SK-N-MC (cell line): ENCODE measurements at places on chromosomes 7 and 10.

DNA sequence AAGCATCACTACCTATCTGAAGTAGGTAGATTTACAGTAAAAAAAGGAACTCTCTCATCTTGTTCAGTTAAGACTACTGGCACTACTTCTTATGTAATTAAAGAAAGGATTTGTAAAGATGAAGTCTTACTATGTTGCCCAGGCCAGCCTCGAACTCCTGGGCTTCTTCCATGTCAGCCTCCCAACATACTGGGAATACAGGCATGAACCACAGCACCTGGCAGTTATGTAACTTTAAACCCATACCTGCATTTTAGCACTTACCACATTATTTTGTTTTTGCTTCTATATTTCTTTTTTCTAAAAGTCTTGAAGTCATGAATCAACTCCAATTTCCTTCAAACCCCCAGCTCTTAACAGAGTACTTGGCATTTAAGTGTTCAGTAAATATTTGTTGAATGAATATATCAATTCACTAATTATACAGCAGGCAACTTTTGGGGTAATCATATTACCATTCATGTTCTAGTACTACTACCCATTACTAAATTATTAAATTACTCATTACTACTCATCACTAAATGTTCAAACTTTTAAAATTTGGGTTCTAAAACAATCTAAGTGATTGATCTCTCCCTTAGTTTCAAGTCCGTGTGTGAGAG, 31.6 kb upstream of the CCDC71L start:
- DNase-seq: no peak

DNA sequence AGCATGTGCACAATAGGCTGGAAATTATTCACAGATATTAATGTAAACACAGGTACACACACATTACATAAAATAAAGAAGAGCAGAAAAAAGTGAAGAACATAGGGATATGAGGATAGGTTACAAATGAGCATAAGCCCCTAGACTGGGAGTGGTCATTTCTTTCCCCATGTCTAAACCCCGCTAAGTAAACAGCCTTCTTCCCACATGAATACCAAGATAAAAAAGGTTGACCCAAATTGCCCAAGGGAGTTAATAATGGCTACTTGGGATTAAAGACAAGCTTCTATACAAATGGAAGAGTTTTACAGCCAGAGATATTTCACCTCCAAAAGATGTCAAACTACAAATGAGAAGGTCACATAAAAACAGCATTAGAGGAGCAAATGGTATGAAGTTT, 527.1 kb upstream of the CELF2 start:
- DNase-seq: no peak

GRCh38 chr10:48463318-48464003, 141.4 kb downstream of the ARHGAP22 start:
- no peak for DNase-seq

DNA sequence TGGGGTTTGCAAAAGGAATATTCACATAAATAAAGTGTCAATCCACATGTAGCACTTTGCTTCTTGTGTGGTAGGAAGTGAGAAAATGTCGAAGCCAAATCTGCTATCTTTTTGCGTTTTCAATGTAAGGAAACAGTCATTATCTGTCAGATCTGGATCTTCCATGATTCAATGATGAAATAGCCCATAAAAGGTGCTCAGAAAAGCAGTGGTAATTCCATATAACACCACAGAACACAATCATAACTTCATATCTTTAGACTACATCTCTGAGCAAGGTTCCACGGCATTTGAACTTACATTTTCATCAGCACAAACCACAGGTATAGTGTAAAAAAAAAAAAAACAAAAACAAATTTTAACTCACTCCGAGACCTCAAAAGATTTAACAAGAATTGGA, 39.9 kb upstream of the EGR2 start:
- DNase-seq: no peak

DNA sequence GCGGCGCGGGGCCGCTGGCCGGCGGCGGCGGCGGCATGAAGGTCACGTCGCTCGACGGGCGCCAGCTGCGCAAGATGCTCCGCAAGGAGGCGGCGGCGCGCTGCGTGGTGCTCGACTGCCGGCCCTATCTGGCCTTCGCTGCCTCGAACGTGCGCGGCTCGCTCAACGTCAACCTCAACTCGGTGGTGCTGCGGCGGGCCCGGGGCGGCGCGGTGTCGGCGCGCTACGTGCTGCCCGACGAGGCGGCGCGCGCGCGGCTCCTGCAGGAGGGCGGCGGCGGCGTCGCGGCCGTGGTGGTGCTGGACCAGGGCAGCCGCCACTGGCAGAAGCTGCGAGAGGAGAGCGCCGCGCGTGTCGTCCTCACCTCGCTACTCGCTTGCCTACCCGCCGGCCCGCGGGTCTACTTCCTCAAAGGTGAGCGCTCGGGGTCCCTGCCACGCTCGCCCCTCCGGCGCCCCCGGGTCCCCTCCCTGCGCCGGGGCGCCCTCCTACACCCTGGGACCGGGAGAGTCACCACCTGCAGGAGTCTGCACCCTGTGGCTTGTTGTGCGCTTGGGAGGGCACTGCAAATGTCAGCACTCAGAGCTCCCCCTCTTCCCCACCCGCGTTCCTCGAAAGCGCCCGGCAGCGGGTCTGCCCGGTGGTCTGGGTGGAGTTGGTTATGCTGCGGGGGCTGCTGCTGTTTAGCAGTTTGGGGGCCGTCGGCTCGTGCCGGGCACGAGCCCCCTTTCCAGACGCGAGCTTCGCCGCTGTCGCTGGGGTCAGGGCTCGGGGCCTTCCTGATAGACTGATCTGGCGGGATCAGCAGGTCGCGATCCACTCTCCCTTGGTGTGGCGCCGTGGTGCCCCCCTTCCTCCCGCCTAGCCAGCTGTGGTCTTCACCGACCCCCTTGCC, 627 bp downstream of the DUSP5 start:
- DNase-seq: no peak

GRCh38 chr10:97589479-97589878, at the start of gene C10orf62:
Gene C10orf62, plus strand, starts transcription at chr10:97589721. Its CDS starts 177 bp downstream, at chr10:97589898.
- DNase-seq: no peak

GRCh38 chr7:28378574-28379149, 33.7 kb upstream of the CREB5 start:
- no peak for DNase-seq

- DNase-seq: no peak
These were observed 23.4 kb downstream of the FRMPD2 start for GRCh38 chr10:48251152-48251524.

GRCh38 chr10:93826355-93826754, 67.4 kb upstream of the SLC35G1 start:
- DNase-seq: no peak

GRCh38 chr10:89025453-89025852, 34.9 kb downstream of the FAS start:
- DNase-seq: no peak

DNA sequence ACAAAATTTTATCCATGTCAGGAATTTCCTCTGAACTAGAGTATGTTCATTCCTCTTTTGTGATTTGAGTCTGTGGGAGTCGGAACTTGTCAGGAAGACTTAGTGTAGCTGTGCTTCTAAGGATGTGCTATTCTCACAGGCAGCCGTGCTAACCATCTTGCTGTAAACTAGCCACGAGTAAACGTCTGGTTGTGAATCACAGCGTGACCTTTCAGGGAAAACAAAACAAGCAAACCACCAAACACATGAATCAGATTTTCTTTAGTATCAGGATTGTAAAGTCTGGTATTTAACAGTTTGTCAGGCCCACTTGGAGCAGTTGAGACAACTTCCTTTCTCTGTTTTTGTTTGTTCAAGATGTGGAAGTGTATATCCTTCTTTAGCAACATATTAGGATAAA, 32.0 kb downstream of the AUTS2 start:
- DNase-seq: no peak

GRCh38 chr10:29627201-29628132, 7.3 kb downstream of the SVIL start:
- no peak for DNase-seq

DNA sequence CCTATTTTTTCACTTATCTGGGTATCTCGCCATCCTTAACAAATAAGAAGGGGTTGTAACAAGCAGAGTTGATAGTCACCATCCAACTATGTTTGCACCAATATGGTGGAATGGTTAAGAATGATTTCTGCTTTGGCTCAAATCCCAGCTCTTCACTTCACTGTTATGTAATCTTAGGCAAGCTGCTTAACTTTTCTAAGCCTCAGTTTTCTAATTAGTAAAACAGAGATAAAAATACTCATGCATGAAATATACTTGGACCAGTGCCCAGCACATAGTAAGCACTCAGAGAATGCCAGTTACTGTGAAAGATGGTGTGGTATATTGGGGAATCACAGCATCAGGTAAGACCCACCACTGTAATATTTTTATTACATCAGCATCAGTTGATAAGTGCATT, 33.6 kb downstream of the ABCB1 start:
- DNase-seq: no peak

DNA sequence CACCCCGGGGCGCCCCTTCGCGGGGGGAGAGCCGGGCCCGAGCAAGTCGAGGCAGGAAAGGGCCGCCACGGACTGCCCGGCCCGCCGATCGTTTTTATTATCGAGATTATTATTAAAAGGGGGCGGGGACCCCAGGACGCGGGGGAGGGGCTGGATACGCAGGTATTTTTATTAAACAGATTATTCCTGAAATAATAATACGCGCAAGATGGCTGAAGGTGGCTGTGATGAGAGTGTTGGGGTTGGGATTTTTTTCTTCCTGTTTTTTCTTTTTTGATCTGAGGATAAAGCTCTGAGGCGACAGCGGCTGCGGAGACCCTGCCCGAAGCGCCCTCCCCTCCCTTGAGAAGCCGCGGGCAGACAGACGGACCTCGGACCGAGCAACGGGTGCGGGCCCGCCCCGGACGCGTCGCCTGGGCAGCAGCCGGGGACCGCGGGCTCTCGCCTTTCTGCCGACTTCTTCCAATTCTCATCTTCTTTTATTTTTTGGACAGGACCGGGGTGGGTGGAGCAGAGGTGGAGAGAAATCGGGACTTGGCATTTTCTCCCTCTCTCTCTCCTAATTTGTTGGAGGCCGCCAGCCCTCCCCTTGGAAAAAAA, 1.4 kb upstream of the TRIM8 start:
- no peak for DNase-seq

GRCh38 chr7:19455623-19456022, 253.2 kb downstream of the POLR1F start:
- no peak for DNase-seq

DNA sequence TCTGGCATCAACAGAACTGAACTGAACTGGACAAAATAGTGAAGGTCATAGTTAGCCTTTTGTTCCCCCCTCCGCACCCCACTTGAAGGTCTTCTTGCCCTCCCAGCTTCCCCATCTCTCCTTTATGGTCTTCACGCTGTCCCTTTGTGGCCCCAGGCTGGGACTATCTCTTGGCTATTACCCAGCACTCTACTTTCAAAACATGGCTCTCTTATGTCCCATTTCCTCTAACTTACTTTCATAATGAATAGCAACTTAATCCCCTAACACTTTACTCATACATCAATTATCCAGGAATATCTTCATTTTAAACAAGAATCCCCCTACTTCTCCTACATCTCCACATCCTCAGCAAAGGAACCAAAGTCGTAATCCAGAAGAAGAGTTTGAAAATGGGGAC, 135.3 kb upstream of the ITGB1 start:
- no peak for DNase-seq

- no peak for DNase-seq
These were observed 258.1 kb downstream of the TWIST1 start for GRCh38 chr7:18859318-18859717.

DNA sequence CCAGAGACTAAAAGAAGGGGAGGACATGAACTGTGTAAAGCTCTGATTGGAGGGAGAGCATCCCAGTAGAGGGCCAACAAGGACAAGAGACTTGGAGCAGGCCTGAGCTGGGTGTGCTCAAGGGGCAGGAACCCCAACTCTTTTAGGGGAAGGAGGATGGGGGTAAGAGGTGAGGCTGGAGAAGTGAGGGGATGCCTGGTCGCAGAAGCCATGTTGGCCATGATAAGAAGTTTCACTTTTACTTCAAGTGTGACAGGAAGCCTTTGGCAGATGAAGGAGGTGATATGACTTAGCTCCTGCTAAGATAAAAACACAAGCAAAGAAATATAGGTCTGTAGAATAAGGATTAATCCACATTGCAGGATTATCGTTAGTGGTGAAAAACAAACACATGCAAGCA, 208.3 kb downstream of the JAZF1 start:
- no peak for DNase-seq

DNA sequence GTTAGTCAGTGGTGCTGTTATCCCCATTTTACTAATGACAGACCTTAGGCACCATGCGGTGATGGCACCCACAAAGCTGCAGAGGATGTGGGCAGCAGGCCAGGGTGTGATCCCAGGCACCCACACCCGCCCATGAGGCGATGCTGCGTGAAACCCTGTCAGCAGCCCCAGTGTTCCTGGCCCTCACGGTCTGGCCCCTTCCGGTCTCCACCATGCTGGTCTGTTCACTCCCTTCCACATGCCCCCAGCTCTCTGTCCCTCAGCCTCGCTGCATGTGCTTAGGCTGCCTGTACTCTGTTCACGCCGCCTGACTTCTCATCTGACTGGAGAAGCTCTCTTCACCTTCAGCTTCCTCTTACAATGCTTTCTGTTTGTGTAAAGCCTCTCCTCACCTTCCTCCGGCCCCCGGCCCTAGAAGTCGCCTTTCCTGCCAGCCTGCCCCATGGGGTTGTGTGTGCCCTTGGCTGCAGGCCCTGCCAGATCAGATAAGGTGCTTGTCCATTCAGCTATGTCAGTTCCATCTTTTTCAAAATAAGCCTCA, 17.6 kb upstream of the ORAI2 start:
- DNase-seq: no peak

GRCh38 chr10:18735711-18736110, 76.5 kb downstream of the ARL5B start:
- no peak for DNase-seq

DNA sequence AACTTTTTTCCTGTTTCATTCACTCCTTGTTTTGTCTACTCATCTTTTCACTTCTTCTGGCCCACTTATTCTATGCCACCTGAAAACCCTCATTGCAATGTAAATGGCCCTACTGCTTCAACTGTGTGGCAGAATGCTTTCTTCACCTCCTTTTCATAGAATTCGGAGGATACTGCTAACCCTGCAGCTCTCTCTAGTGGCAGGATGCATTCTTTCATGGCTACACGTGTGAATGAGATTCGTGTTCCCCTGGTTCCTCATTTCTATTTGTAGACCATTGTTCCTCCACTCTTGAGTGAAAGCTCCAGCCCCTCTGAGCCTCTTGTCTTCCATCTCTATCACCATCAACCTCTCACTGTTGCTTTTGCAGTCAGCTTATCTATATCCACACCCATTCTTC, 20.9 kb upstream of the CYP26C1 start:
- DNase-seq: no peak

- no peak for DNase-seq
These were observed 206.7 kb downstream of the KIAA1217 start for GRCh38 chr10:24415455-24416125.

DNA sequence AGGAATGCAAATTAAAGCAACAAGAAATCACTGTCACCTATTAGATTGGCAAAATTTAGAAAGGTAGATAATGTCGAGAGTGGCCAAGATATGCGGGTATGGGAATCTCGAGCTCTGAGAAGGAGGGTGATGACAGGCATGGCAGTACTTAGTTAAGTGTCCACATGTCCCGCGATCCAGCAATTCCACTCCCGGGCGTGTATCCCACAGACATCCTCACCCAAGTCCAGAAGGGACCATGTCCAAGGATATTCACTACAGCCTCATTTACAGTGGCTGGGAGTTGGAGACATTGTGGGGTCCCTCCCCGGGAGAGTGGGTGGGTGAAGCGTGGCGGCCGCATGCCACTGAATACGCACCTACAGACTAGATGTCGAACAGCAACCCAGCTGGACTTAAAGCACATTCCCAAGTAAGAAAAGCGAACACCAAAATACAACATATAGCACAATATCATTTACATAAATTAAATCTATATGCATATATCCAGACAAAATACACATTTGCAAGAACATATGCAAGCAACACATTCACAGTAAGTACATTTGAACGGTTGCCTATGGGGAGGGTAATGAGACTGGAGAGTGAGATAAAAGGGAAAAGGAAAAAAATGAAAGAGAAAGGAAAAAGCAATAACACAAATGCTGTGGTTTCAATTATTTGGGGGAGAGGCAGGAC, 9.9 kb downstream of the KCNH2 start:
- no peak for DNase-seq
